ENCODE measurements at places on chromosomes 2 and 18. TPM values are rescaled to one million over a fixed set of nuclear protein-coding genes. Genes with fewer than 3 reads are reported as not detected.

GRCh38 chr2:232088771-232089170 lies 127.3 kb downstream of the DIS3L2 start:
- no peak for DNase-seq

- DNase-seq = no peak
Measured at GRCh38 chr2:27689424-27689823, 25.7 kb downstream of the SLC4A1AP start.

DNA sequence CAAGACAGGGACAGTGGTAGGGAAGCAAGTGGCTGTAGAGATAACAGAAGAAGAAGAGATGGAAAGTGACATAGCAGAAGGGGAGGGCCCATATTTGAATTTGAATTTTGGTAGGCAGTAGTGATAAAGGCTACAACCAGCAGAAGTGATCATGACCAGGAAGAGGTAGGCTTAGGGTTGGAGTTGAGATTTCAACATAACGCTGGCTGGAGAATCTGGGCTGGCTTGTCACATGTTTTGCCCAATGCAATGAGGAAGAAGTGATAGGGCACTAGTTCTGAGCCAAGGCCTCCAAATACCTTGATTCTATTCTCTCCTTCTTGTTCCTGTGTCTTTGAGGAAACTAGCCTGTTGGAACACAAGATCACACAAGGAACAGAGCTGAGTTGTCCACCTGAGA lies 69.4 kb downstream of the SCG2 start:
- no peak for DNase-seq

- DNase-seq = no peak
Measured at GRCh38 chr2:218280260-218280870, 10.0 kb downstream of the PNKD start.

- no peak for DNase-seq
Measured at GRCh38 chr2:225766431-225766830, 366.9 kb downstream of the NYAP2 start.

DNA sequence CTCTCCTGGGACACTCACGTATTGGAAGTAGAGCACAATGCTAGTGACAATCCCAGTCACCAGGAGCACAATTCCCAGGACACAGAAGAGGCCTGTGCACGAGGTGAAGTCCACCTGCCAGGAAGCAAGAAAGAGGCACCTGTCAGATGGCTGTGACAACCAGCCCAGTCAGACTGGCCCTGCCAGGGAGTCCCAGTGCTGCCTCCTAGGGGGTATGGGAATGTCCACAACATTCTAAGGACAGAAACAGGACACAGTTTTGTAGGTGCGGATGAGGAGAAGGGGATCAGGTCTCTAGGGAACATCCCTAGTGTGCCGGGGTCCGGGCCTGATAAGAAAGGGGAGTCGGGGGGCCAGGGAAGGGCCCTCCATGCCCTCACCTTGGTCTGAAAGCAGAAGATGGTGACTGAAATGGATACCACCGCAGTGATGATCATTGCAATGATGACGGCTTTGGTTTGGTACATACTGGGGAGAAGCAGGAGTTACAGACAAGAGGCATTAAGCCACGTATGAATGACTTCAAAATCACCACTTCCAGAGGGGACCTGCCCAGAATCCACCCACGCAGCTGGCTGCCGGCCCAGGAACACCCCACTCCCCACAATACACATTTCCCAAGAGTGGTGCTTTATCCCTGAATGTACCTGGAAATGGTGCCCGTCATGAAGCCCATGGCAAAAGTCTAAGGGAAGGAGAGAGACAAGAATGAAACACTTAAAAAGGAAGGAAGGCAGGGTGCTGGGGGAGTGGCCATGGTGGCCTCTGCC lies 6.9 kb downstream of the PNKD start:
- no peak for DNase-seq

DNA sequence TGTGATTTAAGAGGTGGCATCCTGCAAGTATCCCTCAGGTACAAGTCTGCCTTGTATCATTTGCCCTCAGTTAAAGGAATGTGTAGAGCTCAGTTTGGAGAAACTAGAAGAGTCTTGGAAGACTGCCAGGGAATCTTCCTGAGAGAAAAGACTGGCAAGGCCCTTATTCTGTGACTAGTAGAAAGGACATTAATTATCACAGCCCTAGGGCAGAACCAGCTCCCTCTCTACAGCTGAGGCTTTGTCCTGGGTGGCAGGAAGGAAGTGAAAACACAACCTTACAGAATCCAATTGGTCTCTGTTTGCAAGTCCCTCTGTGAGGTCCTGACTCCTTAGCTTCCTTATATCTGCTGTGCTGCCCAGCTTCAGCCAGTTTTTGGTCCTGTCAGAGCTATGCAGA lies 385.9 kb upstream of the CYRIA start:
- no peak for DNase-seq

- DNase-seq = no peak
Measured at GRCh38 chr18:3248062-3248657, 559 bp downstream of the MYL12A start.

Gene SULT1C4
- total RNA-seq = not detected

Gene DPYSL5
- not detected for total RNA-seq

Gene QPCT
- total RNA-seq = 3.0 TPM

Gene NOSTRIN
- total RNA-seq = not detected
